ENCODE measurements at places on chromosomes 12 and 14.
A peak's percentile ranks its signal among the peaks of the same experiment; 100 is the strongest.

DNA sequence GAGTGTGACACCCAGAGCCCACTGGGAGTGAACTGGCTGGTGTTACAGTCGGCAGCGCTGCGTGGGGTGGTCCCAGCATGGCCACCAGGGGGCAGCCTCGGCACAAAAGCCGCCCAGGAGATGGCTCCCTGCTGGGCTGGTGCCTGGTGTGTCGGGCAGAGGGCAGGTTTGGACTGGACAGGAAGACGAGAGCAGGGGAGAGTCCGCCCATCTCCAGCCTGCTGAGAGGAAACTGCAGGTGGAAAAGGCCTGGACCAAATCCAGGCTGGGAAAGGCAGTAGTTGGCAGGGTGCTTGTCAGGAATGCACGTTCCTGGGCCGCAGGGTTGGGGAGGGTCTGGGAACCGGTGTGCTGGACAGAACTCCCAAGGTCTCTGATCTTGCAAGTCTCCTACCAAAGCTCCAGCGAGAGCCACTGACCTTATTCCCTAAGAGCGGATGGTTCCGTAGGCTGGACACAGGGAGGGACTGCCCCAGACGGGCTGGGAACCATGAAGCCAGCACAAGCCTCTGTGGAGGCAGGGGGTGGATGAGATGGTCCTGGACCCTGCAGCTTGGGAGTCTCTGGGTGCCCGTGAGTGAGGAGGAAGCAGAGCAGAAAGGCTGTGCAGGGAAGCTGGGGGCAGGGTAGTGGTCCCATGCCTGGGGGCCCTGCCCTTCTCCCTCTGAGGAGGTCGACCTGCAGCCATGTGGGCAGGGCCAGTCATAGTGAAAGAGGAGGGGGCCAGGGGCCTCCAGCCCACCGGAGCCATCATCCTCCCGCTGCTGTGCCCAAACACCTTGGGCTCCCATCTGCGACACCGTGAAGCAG lies 1.8 kb downstream of the AHNAK2 start:
- peak; percentile 77 for DNase-seq

GRCh38 chr12:28227251-28227650 lies 37.0 kb downstream of the CCDC91 start:
- DNase-seq, result no peak

GRCh38 chr12:7122811-7123769 lies 5.6 kb downstream of the RBP5 start:
- no peak for DNase-seq

- DNase-seq, result peak; percentile 47
These were observed 34.6 kb downstream of the SPRING1 start for GRCh38 chr12:116703214-116703795.

- DNase-seq, result no peak
These were observed 6.8 kb downstream of the EMP1 start for GRCh38 chr12:13203034-13203922.

DNA sequence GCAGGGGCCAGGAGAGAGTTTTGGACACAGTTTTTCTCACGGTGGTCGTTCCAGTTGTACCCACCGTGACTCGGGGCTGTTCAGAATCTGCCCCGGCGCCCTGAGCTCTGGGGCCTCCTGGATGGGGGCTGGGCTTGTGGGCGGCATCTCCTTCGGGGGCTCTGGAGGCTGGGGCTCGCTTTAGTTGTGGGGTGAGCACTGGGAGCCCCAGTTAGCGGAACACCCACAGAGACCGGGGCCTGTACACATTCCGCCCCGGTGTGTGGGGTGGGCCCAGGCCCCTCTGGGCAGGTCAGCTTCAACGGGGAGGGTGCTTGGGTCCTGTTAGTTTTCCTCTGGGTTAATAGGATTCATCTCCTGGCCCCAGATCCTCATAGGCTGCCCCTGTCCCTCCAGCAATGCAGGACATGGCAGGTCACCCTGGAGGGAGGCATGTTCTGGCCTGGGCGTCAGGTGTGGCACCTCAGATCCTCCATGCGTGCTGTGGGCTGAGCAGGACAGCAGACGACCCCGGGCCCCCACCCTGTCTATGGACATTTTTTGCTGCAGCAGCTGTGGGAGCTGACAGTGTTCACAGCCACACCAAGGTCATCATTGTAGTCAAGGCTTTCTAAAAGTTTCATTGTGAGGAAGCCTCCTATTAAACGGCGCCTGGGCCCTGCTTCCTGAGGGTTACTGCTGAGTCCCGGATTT lies 393.2 kb downstream of the TMEM121 start:
- DNase-seq, result no peak

GRCh38 chr12:66516561-66516960 lies 162.3 kb downstream of the GRIP1 start:
- DNase-seq, result no peak

DNA sequence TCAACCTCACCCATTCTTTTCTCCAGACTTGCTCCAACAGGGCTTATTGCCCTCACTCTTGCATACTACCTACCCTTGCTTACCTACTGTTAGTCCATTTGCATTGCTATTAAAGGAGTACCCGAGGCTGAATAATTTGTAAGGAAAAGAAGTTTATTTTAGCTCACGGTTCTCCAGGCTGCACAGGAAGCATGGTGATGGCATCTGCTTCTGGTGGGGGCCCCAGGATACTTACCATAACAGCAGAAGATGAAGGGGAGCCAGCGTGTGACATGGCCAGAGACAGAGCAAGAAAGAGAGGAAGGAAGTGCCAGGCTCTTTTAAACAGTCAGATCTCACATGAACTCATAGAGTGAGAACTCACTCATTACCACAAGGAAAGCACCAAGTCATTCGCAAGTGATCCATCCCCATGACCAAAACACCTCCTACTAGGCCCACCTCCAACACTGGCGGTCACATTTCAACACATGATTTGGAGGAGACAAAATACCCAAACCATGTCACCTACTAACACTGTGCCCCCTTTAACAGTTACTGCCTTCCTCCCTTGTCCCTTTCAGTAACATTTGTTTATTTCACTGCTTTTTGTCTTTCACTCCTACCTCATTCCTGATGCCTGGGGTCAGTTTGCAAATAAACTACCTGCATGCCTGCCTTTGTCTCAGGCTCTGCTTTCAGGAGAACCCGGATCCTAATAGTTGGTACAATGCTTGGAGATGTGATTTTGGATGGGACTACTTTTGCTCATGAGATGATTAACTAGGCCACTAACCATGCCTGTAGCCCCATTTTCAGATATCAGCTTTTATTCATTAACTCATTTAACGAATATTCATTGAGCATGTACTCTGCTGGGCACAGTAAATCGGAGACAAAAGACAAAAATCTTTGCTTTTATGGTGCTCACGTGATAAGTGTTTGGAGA lies 41.6 kb upstream of the CSRP2 start:
- DNase-seq, result no peak

GRCh38 chr12:128328961-128329360 lies 62.0 kb downstream of the TMEM132C start:
- no peak for DNase-seq

DNA sequence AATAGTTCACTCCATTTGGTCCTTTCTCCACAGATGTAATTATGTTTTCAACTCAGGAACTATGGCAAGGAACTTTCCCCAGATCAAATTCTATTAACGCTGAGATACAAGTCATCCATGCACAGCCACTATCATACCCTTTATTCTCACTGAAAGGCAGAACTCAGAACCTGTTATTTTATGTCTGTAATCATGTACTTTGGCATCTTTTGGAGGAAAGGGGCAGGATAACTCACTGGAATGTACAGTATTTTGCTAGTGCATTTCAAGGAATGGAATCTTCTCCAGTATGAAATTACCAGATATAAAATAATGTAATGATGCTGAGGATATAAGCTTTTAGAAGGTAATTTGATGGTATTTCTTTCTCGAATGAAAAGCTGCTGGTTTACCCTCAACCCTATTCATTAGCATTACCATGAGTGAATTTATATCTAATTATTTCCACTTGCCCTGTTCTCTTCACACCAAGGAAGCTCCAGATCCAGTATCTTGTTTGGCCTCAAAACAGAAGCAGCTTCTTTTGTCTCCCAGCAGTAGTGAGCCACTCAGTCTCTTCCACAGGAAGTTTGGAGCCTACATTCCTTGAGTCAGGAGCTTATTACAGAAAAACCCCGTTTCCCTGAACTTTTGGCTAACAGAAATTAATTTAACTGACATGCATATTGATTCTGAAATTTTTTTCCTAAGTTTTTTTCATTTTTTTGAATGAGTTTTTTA lies 10.0 kb upstream of the AMHR2 start:
- DNase-seq, result no peak

- no peak for DNase-seq
These were observed 1.7 kb upstream of the DGLUCY start for GRCh38 chr14:91112194-91112593.

- no peak for DNase-seq
These were observed 3.8 kb upstream of the NUMB start for GRCh38 chr14:73462048-73462715.

GRCh38 chr12:88258396-88258795 lies 116.3 kb downstream of the TMTC3 start:
- no peak for DNase-seq

- DNase-seq, result no peak
These were observed 498.3 kb downstream of the FOXG1 start for GRCh38 chr14:29264865-29265264.

DNA sequence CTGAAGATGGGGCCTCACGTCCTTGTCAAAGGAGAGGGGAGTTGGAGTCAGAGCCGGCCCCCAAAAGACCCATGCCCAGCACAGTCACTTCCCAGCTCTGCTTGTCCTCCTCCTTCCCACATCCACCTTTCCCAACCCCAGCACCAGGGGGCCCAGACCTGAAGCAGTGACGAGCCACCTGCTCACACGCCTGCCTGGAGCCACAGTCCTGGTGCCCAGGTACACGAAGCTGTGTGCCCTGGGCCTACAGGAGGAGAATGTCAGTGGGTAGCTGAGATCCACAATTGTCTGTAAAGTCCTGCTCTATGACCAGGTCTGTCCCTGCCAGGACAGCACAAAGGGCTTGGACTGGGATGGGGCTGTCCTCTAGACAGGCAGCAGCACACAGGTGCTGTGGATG lies 126.8 kb upstream of the PZP start:
- no peak for DNase-seq

DNA sequence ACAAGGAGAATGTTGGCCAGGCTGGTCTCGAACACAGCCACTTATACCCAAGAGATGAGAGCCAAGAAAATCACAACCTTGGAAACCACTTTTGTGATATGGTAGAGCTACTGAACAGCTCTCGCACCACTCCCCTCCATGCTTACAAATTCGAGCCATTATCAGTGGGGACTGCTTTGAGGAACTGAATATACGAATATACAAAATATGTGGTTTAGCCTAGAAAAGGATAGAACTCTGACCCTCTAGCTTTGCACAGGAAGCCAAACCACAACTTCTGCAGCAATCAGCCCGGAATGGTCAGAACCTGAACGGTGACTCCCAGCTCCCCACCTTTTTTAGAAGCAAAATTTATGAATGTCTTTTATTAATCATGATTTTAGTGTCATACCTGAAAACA lies 129.8 kb upstream of the TMEM132C start:
- no peak for DNase-seq

DNA sequence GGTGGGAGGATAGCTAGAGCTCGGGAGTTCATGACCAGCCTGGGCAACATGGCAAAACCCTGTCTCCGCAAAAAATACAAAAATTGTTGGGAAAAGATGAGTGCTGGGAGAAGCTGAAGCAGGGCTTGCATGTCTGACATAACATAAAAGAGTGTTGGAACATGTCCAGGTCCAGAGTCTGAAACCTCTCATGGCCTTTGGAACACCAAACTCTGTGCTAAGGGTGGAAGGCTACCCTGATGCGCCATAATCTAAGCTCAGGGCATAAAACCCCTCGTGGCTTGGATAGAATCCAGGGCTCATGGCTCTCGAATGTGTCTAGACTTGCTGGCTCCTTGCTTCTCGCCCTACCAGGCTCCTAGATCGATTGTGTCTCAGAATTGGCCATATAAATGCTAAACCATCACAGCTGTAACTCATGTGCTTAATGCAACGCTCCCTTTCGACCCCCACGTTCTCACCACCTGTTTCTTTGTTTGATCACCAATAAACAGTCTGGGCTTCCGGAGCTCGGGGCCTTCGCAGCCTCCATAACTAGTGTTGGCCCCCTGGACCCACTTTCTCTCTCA lies 6.7 kb upstream of the CLEC7A start:
- DNase-seq, result no peak

GRCh38 chr12:46233423-46233822 lies 35.4 kb downstream of the SLC38A1 start:
- DNase-seq, result no peak

- no peak for DNase-seq
These were observed 148.9 kb downstream of the RGS6 start for GRCh38 chr14:72081137-72081536.

DNA sequence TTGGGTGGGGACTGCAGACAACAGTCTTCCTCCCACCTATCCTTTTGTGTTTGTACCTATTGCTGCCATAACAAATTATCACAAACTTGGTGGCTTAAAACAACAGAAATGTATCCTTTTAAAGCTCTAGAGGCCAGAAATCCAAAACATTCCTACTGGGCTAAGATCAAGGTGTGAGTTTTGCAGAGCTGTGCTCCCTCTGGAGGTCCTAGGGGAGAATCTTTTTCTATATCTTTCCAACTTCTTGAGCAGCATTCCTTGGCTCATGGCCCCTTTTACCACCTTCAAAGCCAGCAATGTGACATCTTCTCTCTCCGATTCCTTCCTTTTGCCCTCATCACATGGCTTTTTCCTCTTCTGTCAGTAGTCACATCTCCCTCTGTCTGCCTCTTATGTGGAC lies 190.6 kb downstream of the TTC8 start:
- no peak for DNase-seq

DNA sequence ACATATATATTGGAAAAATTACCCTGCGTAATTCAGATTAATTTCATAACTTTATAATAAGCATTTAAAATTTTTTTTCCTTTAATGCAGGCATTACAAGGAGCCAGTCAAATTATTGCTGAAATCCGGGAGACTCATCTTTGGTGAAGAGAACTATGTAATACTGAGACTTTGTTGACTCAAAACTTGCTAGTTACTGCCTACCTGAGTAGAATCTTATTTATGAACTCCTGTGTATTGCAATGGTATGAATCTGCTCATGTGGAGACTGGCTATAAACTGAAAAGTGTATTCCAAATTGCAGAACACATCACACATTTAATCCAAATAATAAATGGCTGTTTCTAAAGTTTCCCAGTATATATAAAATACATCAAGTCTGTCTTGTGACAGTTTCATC lies 12.4 kb downstream of the YARS2 start:
- DNase-seq, result no peak

DNA sequence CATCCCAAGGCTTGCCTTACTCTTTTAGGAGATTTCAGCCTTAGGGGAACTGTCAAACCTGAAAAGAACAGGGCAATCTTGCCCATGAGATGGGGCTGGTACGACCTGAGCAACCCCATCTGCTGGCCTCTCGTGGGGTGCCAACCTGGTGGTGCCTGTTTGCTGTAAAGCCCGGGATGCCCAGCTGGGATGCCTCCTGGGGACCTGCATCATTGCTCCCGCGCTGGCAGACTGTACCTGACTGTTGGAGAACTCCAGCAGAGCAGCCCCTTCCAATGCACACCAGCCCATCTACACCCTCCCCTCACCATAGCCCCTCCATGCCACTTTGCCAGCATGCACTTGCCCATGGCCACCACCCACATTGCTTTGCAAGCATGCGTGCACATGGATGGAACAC lies 335.7 kb downstream of the RPS29 start:
- DNase-seq, result no peak

- DNase-seq, result peak; percentile 50
These were observed 323.4 kb downstream of the VRK1 start for GRCh38 chr14:97120611-97121031.

GRCh38 chr14:104864267-104865080 lies 594 bp upstream of the CEP170B start:
- DNase-seq, result no peak

GRCh38 chr12:106249411-106250135 lies 1.8 kb upstream of the CKAP4 start:
- DNase-seq, result no peak
